ENCODE measurements at places on chromosomes 5 and 9.

GRCh38 chr9:76401580-76402354 lies 7.5 kb upstream of the RFK start:
- DNase-seq = no peak

DNA sequence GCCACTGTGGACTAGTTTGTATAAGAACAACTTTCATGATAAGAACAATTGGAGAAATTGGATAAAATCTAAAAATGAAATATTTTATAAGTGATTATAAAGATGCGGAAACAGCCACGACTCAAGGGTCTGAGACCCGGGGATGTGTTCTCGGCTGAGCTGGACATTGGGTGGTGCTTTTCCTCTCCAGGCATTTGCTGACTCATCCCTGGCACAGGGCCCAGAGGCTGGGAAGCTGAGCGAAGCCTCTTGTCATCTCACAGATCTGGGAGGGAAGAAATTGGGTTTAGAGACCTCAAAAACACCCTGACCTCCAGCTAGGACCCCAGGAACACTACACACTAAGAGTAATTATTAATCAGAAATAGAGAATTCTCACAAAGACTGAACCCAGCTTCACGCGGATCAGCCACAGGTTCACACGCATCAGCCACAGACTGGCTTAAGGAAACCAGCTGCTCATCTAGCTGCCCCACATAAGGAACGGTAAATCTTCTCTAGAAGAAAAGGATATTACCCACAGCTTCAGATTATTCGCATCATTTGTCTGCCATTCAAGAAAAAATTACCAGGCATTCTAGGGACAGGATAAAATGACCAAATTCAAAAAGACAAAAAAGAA lies 2.8 kb upstream of the OR2V1 start:
- no peak for DNase-seq

- DNase-seq = no peak
These were observed 83.2 kb upstream of the LIFR start for GRCh38 chr5:38639377-38640358.

- peak; percentile 33 for DNase-seq
These were observed 243.0 kb upstream of the PTGER4 start for GRCh38 chr5:40436535-40437237.

DNA sequence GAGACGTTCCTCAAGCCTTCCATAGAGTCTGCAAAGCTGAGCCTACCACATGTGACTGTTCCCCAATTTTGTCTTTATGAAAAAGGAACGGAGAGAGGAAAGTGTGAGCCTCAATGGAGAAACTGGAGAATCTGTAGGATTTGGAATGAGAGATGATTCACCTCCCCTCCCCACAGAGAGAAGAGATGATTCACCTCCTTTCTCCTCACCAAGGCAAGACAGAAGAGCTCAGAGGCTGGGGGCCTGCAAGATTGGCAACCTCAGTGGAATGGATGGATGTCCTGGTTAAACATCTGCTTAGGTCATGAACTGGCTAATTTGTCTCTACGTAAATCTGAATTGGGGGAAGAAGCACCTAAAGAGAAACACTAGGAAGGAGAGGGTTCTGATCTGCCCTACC lies 17.0 kb upstream of the MOCS2 start:
- DNase-seq = no peak

DNA sequence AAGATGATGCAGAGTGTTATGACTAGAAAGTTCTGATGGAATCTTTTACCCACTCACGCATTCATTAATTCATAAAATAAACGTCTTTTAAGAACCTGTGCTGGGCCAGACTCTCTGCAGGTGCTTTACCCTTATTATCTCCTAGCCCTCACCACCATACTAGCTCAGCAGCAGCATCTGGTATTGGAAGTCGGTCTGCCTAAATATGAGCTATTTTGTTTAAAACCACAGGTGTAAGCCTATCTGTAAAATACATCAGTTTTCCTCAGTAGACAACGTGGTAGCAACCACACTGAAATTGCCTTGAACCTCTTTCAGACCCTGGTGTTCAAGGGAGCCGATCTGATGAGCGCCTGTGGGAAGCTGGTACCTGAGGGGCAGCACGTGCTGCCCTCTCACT lies 69.4 kb downstream of the PPIC start:
- DNase-seq = no peak

DNA sequence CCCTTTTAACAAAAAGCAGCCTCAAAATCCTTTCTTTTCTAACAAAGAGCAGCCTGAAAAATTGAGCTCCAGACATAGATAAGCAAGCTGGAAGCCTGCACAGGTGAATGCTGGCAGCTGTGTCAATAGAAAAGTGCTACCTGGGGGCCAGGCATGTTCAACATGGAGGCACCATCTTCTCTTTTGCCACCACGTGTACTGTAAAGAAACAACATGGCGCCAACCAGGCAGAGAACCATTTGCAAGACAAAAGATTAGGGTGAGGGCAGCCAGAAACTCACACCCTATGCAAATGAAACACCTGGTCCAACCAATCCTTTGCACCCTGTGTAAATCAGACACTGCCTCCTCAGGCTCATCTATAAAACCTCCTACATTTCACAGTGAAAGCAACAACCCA lies 96.0 kb downstream of the ACTL7B start:
- DNase-seq = no peak

GRCh38 chr9:115980054-115980453 lies 173.5 kb upstream of the PAPPA start:
- no peak for DNase-seq

- DNase-seq = no peak
These were observed 20.5 kb upstream of the NDST1 start for GRCh38 chr5:150487199-150488061.

DNA sequence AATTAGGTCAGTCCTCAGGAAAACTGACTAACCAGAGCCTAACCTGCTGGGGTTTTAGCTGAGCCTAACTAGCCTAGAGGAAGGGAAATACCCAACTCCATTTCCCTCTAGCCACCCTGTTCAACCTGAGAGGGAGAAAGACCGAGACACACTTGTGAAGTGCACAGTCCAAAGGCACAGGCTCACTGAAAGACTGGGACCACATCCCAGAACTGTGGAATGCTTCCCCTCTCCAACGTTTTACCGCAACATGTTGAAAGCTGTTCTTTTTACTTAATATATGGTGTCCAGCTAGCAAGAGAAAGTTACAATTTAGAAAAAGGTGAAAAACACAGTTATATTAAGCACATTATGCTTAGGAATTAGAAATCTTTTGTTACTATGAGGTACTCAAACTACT lies 76.8 kb upstream of the SIMC1 start:
- DNase-seq = no peak

DNA sequence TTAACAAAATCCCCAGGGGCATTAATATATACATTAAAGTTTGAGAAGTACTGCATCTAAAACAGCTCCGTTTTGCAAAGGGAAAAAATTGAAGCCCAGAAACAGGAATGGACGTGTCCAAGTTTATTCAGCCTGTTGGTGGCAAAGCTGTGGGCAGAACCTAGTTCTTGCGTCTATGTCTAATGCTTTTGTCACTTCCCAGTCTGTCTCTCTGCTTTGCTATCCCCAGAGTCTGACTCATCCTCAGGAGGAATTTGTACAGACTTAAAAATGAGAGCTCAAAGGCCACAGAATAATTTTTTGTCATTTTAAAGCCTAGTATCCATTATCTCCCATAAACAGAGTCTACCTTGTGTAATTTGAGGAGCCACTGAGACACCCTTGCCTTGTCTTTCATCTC lies 330.9 kb upstream of the GRIA1 start:
- DNase-seq = no peak

DNA sequence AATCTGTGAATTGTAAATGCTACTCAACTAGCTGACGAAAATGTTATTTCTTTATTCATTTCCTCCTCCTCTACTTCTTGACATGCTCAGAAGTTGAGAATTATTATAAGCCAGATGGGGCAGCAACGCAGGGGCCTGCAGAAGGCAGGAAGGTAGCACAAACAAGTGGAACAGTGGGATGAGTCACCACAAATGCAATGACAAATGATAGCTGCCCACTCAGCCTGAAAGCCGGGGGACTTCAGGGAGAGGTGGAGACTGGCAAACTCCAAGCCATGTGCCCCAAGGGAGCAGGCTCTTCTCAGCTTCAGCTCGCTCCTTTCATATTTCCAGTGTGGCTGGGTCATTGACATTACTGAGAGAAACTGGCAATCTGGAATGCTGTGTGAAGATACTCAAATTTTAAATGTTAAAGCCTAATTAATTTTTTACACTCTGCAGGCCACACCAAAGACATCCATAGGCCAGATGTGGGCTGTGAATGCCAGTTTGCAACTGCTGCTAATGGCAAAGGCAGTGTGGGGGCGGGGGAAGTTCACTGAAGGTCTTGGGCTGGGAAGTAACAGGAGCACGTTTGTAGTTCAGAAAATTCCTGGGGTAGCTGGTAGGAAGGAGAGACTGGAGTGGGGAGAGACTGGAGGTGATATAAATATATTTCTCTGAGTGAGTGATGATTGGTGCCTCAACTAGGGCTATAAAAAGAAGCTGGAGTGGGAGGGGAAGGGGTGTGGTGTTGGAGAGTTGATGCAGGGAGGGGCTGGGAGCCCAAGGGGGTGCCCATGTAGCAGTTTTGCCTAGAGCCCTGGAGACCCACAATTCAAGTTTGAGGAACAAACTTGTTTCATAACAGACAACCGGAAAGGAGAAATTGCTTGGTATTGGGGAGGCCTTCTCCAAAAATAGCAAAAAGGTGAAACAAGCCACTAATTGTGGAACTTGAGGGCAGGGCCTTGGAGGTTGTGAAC lies 20.8 kb upstream of the ADRB2 start:
- no peak for DNase-seq

- no peak for DNase-seq
These were observed 393.9 kb upstream of the MPDZ start for GRCh38 chr9:13673348-13673747.

GRCh38 chr9:28135549-28135948 lies 562.3 kb upstream of the C9orf72 start:
- no peak for DNase-seq

- no peak for DNase-seq
These were observed 65.9 kb upstream of the CPLX2 start for GRCh38 chr5:175805256-175806011.

- no peak for DNase-seq
These were observed 41.3 kb upstream of the FOXE1 start for GRCh38 chr9:97811533-97812246.

DNA sequence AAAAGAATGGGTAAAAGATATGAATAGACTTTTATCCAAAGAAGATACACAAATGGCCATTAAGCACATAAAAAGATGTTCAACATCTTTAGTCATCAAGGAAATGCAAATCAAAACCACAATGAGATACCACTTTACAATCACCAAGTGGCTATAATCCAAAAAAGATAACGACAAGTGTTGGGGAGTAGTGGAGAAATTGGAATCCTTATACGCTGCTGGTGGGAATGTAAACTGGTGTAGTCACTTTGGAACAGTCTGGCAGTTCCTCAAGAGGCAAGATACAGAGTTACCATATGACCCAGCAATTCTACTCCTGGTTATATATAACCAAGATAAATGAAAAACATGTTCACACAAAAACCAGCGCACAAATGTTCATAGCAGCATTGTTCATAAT lies 234.9 kb downstream of the SPATA31D1 start:
- DNase-seq = no peak

GRCh38 chr9:91028166-91028827 lies 226.7 kb downstream of the SYK start:
- DNase-seq = no peak

DNA sequence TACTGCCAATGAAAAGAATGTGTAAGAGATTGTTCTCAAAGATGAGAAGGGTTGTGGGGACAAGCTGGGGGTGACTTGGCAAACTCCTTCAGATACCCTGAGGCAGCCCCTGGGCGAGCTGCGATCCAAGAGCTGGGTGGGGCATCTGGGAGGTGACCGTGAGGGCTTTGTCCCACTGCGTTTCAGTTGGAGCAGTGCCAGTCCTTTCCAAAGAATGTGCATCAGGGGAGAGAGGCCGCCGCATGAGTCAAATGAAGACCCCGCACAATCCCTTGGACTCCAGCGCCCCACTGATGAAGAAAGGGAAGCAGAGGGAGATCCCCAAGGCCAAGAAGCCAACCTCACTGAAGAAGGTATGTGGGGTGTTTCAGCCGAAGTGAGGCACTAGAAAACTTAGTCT lies 28.4 kb downstream of the SECISBP2 start:
- no peak for DNase-seq

GRCh38 chr5:147963436-147963835 lies 57.1 kb upstream of the C5orf46 start:
- no peak for DNase-seq

DNA sequence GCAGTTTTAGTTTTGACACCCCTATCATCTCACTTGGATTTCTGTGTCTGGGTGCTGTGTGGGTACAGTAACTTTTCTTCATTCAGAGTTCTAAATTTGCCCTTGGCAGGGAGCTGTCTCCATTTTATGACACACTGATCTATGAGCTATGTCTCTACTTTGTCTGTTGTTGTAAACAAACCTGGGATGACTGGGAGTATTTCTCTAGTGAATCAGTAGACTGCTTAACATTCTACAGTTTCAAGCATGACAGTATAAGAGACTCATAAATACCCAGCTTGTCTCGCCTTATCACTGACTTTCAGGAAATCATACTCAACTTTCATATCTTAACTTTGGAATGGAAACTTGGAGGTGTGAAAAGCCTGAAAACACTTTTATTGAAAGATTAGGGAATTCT lies 212.1 kb upstream of the NUDT12 start:
- no peak for DNase-seq

GRCh38 chr9:133939171-133939785 lies 52.8 kb downstream of the VAV2 start:
- DNase-seq = no peak

DNA sequence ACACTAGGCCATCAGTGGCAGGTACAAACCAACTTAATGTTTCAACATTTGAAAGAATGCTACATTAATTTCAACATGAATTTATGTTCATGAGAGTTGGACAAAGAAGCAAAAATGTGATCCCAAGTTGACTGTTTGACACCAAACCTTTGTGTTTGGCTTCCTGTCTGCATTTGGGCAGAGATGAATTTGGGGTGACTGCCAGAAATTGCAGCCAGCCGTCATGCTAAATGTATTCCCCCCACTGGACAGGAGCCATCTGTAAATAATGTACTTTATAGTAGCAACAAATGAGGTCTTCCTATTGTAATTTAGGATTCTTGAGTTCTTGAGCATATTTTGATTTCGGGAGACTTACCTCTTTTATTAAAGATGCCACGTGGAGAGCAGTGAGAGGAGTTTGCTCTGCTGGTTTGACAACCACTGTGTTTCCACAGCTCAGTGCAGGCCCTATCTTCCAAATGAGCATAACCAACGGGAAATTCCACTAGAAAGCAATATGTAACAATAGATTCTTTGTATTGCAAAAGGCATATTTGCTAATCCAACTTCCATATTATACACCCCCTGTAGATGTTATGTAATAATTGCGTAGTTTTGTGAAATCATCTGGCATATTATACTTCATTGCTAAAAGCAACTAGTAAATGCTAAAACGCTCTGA lies 27.6 kb downstream of the ALDH1A1 start:
- DNase-seq = no peak

DNA sequence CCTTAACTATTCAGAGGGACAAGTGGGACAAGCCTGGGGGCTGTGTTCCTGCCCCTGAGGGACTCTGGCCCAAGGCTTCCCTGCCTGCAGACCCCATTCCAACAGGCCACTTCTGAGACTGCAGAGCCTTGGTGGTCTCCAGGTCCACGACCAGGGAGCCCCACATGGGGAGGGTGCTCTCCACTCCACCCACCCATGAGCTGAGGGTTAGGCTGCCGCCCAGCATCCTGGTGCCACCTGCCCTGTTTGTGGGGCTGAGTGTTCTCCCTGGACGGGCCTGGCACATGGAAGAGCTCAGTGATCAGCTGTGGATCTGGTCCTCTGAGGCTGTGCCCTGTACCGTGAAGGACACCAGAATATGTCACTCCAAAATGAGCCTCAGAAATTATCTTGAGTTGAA lies 2.5 kb upstream of the ABO start:
- no peak for DNase-seq

- DNase-seq = no peak
These were observed 17.8 kb downstream of the SPIN1 start for GRCh38 chr9:88406051-88406450.
